ENCODE measurements at places on chromosomes 7 and 10.

DNA sequence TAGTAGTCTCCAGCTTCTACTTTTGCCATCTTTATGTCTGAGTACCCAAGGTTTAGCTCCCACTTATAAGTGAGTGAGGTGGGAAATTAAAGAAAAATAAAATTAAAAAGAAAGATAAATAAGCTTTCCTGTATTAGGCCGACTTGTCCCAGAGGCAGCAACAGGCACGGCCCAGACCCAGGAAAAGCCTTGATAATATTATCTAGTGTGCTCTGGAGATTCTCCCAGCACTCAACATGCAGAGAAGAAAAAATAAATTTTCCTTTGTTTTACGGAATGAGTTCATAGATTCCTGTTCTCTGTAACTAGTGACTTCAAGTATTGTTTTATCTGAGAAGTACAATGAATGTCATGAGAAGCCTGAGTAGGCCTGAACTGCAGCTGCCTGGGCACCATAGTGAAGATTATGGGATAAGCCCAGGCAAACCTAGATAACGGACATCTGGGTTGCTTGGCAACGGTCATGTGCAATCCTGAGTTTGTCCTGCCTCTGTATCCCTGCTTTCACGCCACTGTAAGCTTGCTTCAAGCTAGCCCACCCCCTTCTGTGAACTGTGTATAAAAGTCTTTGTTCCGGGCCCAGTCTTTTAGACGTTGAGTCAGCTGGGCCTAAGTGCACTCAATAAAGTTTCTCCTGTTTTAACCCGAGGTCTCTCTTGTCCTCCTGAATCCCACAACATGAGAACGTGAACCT lies 6.4 kb downstream of the ATE1 start:
- no peak for DNase-seq

DNA sequence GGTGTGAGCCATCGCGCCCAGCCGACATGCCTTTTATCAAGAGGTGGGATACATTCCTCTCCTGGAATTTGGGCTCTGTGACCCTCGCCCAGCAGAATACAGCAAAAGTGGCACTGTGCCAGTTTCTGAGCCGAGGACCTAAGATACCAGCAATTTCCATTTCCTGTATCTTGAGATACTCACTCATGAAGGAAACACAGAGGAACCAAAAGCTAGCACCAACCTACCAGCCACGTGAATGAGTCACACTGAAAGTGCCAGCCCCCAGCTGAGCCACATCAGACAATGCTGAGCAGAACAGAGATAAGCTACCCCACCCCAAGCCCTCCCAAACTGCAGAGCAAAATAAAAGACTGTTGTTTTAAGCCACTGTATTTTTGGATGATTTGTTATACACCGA lies 56.3 kb downstream of the CACUL1 start:
- DNase-seq: no peak

DNA sequence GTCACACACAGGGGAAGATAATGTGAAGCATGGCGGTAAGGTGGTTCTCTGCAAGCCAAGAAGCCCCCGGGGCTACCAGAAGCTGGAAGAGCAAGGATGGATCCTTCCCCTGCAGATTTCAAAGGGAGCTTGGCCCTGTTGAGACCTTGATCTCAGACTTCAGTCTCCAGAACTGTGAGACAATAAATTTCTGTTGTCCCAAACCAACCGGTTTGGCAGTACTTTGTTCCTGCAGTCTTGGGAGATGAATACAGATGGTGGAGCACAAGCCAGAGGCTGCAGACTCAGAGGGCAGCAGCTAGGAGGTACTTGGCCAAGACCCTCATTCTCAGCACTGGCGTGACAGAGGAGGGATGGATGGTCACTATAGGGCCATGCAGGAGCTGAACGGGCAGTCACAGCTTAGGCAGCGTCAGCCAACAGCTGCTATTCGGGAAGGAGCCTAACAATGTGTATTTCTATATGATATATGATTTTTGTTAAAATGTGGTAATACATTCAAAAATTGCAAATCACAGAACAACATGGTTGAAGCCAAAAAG lies 387.3 kb downstream of the TNS3 start:
- DNase-seq: no peak

DNA sequence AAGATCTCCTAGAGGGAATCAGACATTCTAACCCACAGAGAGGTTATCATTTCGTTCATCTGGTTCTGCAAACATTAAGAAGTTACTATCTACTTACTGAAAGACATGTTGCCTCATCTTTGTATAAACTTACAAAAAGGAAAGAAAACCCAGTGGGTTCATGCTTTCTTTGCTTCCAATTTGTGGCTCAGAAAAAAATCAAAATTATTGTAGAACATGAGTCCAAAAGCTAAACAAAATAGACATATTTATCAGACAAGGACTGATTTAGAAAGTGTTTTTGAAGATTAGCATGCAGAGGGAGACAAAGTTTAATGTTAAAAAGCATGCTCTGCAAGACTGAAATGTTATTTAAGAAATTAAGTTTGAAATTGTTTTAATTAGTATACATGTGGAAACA lies 123.1 kb downstream of the MBL2 start:
- DNase-seq: no peak

DNA sequence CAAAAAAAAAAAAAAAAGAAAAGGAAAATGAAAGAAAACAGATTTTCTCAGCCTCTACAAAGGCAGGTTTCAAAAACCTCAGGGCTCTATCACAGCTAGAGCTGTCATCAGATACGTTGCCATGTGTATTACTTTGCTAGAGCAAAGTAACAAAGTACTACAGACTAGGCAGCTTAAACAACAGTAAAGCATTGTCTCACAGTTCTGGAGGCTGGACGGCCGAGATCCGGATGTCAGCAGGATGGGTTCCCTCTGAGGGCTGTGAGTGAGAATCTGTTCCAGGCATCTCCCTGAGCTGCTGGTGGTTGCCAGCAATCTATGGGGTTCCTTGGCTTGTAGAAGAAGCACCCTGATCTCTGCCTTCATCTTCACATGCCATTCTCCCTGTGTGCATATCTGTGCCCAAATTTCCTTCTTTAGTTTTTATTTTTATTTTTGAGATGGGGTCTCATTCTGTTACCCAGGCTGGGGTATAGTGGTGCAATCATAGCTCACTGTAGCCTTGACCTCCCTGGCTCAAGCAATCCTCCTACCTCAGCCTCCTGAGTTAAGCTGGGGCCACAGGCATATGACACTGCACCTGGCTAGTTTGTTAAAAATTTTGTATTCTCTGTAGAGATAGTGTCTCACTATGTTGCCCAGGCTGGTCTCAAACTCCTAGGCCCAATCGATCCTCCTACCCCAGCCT lies 48.9 kb upstream of the KDM7A start:
- DNase-seq: no peak

DNA sequence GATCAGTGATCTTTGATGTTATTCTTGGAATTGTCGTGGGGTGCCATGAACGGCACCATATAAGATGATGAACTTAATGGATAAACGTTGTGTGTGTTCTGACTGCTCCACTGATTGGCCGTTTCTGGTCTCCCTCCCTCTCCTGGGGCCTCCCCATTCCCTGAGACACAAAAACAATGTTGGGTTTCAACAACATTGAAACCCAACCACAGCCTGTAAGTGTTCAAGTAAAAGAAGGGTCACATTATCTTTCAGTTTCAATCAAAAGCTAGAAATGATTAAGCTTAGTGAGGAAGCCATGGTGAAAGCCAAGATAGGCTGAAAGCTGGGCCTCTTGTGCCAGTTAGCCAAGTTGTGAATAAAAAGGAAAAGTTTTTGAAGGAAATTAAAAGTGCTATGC lies 19.5 kb downstream of the EN2 start:
- no peak for DNase-seq

GRCh38 chr7:70805360-70805759 lies 326.6 kb upstream of the GALNT17 start:
- no peak for DNase-seq

GRCh38 chr7:55568613-55569268 lies 3.6 kb downstream of the VOPP1 start:
- no peak for DNase-seq

- DNase-seq: peak; percentile 58
Observed at GRCh38 chr10:15433850-15434537, 62.9 kb upstream of the FAM171A1 start.

DNA sequence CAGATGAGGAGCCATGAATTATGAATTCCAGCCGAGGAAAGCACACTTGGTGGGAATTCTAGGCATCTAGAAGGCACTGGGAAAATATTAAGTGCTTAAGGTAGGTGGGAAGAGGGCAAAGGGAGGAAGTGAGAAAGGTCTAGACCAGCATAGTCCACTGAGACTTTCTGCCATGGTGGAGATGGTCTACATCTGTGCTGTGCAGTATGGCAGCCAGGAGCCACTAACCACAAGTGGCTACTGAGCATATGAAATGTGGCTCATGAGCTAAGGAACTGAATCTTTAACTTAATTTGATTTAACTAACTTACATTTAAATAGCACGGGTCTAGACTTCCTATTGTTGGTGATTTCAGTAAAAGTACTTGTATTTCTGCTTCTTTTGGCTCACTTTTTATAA lies 82.5 kb upstream of the SEM1 start:
- DNase-seq: no peak

DNA sequence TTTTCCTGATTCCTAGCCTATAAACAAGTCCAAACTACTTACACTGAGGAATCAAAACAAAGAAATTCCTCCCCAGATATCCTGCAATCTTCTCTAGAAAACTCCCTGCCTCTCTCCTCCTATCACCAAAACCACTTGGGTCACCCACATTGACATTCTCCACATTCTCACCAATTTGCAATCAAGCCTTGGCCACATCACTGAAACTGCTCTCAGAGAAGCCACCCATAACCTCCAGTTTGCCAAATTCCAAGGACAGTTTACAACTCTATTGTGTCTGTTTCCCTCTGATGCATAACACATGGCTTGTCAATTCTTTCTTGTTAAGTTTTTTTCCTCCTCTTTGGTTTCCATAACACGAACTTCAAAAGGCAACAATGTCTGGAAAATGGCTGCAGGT lies 233.5 kb downstream of the XPNPEP1 start:
- DNase-seq: no peak

GRCh38 chr10:112758961-112759360 lies 191.1 kb upstream of the TCF7L2 start:
- no peak for DNase-seq

GRCh38 chr7:135733603-135734342 lies 5.8 kb upstream of the SLC13A4 start:
- no peak for DNase-seq

GRCh38 chr10:70462349-70462984 lies 16.1 kb upstream of the PALD1 start:
- no peak for DNase-seq

- no peak for DNase-seq
Observed at GRCh38 chr7:50466815-50467585, 16.9 kb upstream of the FIGNL1 start.

DNA sequence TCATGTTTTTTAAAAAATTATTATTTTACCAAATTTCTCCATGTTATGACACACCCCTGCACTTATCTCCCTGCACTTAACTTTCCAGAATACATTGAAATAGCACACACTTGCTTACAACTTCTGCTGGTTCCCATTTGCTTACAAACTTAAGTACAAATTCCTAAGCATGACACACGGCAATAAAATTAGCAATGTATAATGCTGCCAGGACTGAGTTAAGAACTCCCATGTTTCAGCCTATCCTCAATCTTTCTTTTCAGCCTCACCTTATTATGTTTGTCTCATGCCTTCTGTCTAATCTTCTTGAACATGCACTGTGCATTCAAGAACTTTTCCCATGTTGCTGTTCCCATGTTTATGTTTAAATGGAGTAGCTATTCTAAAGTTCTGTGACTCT lies 40.8 kb downstream of the PRPS1L1 start:
- DNase-seq: no peak

DNA sequence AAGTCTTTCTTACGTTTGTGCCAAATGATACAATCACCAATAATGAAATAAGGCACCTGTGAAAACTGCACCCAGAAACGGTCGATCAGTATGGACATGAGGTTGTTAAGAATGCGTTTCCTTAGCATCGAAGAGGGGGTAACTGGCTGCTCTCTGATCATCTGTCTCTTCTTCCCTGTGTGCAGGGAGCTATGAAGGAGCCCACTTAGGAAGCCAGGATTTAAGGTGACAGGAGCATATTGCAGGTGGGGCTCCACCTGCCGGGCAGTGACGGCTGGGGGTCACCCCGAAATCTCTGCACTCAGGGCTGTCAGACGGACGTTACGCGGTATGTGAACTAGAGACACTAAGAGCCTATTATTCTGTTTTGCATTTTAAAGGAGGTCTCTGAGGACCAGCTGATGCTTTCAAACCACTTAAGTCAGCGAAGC lies 64.5 kb downstream of the CARD11 start:
- no peak for DNase-seq

- no peak for DNase-seq
Observed at GRCh38 chr7:120370954-120371353, 98.0 kb downstream of the KCND2 start.

DNA sequence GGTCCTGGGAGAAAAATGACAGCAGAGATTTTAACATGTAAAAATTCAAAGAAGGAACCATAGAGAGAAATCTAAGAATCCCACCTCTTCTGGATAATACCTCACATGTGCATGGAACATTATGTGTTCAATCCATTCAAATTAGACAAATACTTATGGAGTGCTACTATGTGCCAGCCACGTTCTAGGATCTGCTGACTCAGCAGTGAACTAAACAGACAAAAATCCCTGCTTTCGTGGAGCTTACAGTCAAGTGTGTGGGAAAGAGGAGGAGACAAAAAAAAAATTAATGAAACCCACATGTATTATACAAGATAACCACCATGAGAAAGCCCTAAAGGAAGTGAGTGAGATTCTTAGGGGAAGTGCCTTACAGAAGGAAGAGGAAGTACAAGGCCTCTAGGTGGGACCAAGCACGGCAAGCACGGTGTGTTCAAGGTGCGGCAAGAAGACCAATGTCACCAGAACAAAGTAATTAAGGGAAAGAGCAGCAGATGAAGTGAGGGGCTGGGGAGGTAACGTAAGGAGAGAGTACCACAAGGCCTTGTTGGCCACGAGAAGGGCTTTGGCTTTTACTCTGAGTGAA lies 71.0 kb downstream of the SLC25A13 start:
- DNase-seq: no peak

GRCh38 chr10:13238271-13239077 lies 4.3 kb upstream of the UCMA start:
- DNase-seq: no peak

DNA sequence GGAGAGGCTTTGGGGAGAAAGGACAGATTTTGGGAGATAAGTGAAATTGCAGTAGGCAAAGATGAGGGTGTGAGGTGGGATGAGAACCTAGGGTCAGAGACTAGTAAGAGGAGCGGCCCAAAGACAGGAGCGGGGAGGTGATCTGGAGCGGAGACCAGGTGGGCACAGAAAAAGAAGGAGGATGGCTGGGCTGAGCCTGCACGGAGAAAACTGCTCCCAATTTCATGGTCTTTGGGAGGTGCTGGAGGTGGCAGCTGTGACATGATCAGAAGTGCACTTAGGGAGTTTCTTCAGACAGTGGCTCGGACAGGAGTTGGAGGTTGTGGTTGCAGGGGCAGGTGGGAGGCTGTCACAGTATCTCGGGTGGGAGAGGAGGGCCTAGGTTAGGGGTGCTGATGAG lies 232.8 kb downstream of the SKAP2 start:
- no peak for DNase-seq
